MCF 10A (cell line): ENCODE measurements at places on chromosomes 6 and 20. TPM values are rescaled to one million over a fixed set of nuclear protein-coding genes. Genes with fewer than 3 reads are reported as not detected.
A peak's percentile ranks its signal among the peaks of the same experiment; 100 is the strongest.

- H3K4me3 ChIP-seq = no peak overlapping the region
- H3K27ac ChIP-seq = no peak overlapping the region
- H3K27me3 ChIP-seq = no peaks in the 10 kb centered on the region
- no peaks in the 10 kb centered on the region for H3K4me1 ChIP-seq
These were observed 126.8 kb downstream of the IPCEF1 start for GRCh38 chr6:154229786-154230185.

- peak overlapping the region; percentile 27 for H3K27ac ChIP-seq
- no peaks in the 10 kb centered on the region for H3K4me1 ChIP-seq
- no peaks in the 10 kb centered on the region for H3K36me3 ChIP-seq
- no peak overlapping the region for H3K4me3 ChIP-seq
- DNase-seq = no peak
These were observed 98.6 kb downstream of the KCNQ5 start for GRCh38 chr6:72720464-72720863.

The GPR6 gene
- total RNA-seq = not detected in 2 replicates

DNA sequence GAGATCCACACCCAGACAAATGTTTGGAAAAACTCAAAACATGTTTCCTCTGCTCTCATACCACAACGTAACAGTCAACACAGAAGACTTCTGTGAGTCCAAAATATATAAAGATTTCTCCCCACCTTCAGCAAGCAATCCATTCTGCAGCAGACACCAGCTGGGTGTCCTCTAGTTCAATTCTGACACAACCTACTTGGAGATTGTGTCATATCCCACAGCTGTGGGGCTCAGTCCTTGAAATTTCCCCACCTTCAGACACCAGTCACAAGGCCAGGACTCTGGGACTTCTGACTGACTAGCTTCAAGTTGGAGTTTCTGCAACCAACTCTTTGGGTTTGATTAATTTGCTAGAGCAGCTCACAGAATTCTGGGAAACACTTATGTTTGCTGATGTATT lies 244.8 kb upstream of the CDYL start:
- H3K27me3 ChIP-seq = no peaks in the 10 kb centered on the region
- H3K4me3 ChIP-seq = no peak overlapping the region
- H3K27ac ChIP-seq = no peak overlapping the region
- no peak for DNase-seq

The MDFI gene
- 39.1 and 59.1 TPM in 2 replicates for total RNA-seq

DNA sequence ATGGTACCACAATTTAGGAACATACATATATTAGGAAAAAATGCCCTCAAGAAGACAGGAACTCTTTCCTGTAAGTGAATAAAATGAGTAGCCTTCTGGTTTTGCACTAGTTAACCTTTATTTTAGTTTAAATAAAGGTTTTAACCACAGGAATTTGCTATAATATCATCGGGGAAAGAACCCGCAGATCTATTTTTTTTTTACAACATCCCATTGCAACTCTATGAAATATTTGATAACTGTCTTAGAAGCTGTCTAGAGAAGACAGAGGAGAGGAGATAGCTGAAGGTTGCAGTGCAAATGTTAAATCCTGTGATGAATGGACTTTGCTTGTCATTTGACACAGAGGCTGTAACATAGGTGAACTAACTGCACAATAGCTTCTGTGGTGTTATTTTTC lies 69.5 kb downstream of the TINAG start:
- DNase-seq = no peak
- H3K4me3 ChIP-seq = no peak overlapping the region
- H3K4me1 ChIP-seq = no peaks in the 10 kb centered on the region
- no peak overlapping the region for H3K27ac ChIP-seq
- no peaks in the 10 kb centered on the region for H3K36me3 ChIP-seq
